SJSA1 (cell line): ENCODE measurements at places on chromosomes 6 and 20. TPM values are rescaled to one million over a fixed set of nuclear protein-coding genes. Genes with fewer than 3 reads are reported as not detected.

Gene ESR1
- not detected in 2 replicates for total RNA-seq

Gene DTNBP1
- total RNA-seq, result 0.56 and 2.7 TPM in 2 replicates

DNA sequence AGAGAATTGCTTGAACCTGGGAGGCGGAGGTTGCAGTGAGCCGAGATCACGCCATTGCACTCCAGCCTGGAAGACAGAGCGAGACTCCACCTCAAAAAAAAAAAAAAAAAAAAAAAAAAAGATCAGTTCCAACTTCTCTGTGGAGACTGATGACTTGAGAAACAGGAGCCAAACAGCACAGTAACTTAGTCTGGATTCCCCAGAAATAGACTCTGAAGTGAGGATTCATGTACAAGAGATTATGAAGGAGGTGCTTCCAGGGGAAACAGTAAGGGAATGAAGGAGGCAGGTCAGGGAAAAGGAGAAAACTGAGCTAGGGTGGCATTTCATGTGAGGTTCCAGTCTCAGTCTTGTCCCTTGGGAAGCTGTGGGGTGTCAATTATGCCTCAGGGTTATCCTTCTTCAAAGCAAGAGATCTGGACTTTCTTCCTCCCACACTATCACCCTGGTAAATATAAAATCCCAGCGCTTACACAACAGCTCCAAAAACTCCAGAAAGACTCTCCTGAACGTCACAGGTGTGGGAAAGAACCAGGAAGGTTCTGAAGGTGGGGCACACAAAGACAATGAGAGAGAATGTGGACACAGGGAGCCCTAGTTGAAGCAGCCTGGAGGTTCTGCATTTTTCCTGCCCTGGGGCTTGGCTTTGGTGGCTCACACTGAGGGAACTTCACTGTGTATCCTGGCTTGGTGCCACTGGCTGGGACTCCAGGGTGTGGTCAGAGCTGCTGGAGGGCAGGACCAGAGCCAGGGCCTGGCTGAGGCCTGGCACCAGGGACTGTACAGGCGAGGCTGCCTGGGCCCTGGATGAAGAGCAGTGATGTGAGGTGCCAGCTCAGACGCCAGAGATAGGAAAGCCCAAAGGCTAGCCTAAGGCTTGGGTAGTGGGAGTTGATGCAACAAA, 46.8 kb downstream of the PCNA start:
- peak; percentile 63 for DNase-seq

- no peak for DNase-seq
These were observed 83.9 kb downstream of the BANF2 start for GRCh38 chr20:17783671-17784070.

DNA sequence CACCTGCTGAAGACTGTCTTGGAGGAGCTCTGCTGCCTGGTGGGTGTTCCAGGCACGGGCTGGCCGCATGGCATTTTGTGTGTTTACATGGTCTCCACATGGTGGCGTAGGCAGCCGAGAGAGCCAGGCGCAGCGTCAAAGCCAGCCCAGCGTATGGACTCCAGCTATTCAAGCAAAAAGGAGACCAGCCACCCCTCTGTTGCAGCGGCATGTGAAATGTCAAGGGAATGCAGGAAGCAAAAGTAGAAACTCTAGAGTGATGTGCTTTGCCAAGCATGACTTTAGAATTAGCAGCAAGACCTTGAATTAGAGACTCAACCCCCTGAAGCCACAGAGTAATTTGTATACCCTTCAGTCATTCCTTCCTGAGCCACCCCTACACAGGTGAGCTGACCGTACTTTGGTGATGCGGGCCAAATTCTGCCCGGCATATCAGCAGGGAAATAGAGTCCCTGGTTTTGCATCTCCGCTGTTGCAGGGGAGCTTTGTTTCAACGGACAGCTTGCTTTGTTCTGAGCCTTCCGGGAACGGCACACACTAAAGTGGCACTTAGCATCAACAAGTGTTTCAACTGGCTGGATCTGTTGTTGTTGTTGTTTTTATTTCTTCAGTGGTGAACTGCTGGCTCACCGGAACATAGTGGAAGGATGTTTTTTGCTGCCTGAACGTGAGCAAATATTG, 48.5 kb downstream of the FNDC1 start:
- peak; percentile 52 for DNase-seq
